ENCODE measurements at places on chromosomes 13 and 19.

GRCh38 chr13:114064450-114065140, 67.8 kb downstream of the RASA3 start:
- no peak for DNase-seq

GRCh38 chr13:78032132-78032531, 113.5 kb upstream of the EDNRB start:
- DNase-seq = no peak

- DNase-seq = no peak
Observed at GRCh38 chr13:42735010-42735409, 46.4 kb upstream of the FAM216B start.

GRCh38 chr13:113930671-113931637, 42.9 kb downstream of the C13orf46 start:
- DNase-seq = no peak

DNA sequence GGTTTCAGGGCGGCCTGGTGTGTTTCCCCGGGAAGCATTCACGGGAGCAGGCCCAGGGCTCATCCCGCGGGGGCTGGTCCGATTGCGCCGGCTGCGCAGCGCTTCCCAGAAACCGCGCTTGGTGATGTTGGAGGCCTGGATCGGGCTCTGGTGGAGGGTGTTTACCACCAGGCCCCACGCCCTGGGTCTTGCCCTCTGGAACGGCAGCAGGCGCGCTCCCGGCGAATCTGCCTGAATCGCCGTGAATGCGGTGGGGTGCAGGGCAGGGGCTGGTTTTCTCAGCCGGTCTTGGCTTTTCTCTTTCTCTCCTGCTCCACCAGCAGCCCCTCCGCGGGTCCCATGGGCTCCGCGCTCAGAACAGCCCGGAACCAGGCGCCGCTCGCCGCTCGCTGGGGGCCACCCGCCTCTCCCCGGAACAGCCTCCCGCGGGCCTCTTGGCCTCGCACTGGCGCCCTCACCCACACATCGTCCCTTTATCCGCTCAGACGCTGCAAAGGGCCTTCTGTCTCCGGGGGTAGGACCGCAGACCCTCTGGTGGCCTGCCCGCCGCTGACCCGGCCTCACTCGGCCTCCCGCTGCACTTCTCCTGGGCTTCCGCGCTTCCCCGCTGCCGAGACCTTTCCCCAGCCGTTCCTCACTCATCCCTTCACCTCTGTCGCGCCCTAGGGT, 69.4 kb upstream of the GJB6 start:
- DNase-seq = no peak

GRCh38 chr13:21053231-21053630, 8.2 kb downstream of the LATS2 start:
- no peak for DNase-seq

DNA sequence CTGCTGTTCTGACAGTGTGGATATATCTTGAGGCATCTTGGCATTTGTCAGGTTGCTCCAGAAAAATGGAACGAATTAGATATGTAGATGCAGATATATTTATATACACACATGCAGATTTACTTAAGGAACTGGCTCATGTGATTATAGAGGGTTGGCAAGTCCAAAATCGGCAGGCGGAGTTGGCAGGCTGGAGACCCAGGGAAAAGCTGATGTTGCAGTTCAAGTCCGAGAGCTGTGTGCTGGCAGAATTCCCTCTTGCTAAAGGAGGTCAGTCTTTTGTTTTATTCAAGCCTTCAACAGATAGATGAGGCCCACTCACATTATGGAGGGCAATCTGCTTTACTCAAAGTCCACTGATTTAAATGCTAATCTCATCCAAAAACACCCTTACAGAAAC, 24.4 kb upstream of the CSNK1A1L start:
- no peak for DNase-seq
